Stimulated activated CD4-positive, alpha-beta T cell treated with anti-CD3 and anti-CD28 coated beads, Interleukin-1b, Interleukin-23, amount 100 ng/mL, for 48 hours (primary cell): ENCODE measurements at places on chromosomes 6 and 20.
A peak's percentile ranks its signal among the peaks of the same experiment; 100 is the strongest.

DNA sequence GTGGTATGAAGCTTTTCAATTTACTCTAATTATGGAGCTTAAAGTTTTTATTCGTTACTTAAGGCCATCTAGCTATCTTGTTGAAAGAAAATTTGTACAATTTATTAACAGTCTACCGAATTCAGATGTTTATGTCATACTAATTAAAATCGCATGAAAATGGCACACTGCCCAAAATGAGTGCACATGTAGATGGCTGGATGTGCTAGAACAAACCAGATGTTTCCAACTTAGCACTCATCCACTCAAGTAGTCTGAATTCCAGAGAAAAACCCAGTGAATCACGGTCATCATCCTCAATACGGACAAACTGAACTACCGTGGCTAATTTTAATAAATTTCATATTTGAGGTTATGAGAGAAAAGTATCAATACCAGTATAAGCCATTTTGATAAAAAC is 70.4 kb downstream of the COL12A1 start:
- DNase-seq = no peak

DNA sequence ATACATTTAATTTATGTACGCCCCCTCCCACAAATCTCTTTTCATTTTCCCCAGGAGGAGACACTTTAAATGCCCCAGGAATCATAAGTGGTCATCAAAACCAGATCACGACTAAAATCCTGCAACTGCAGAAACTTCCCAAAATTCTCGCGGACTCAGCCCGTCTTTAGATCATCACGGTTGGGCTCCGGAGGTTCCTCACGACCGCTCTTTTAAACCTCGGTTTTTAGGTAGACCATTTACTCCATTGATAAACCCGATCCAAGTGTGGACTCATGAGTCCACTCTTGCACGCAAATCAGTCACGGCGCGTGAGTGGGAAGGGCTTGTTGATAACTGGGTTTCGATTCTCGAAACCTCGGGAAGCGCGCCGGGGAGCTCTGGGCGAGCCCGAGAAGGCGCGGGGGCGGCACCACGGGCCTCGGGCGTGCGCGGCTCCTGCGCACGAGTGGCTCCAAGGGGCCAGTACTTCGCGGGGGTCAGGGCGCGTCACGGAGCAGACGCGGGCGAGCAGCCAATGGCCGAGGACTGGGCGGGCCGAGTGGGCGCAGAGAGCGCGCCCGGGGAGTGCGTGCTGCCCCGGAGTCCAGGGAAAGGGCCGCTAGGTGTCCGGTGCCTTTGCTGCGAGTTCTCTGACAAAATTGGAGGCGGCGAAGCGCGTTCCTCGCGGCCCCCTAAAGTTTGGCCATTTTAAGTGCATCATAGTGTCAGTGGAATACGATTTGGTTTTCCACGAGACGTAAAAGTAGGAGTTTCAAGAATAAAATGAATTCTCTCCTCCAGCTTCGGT is 635 bp upstream of the TENT5A start:
- peak; percentile 38 for DNase-seq

DNA sequence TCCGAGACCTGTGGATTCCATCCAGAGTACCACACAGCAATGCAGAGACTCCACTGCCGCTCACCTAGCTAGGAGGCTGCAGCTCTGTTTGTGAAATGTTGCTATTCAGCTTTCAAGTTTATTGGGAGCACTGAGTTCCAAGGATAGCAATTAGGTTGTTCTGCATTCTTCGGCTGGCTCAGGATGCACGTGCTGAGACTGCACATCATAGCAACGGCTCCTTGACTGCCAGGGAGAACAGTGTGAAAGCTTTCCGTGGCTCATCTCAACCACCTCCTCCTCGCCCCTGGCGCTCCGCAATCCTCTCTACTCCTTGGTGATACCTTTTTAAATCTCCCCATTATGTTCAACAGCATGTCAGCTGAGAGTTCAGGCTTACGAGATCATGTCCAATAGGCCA is 116.6 kb downstream of the TSHZ2 start:
- no peak for DNase-seq

- no peak for DNase-seq
These were observed 792.0 kb downstream of the MAFB start for GRCh38 chr20:39897058-39897457.

- no peak for DNase-seq
These were observed 36.7 kb downstream of the LAMA2 start for GRCh38 chr6:128919412-128920180.

- DNase-seq = no peak
These were observed 600.4 kb upstream of the JAG1 start for GRCh38 chr20:11274141-11274594.

GRCh38 chr6:44152533-44152932 is 6.1 kb upstream of the CAPN11 start:
- DNase-seq = no peak

DNA sequence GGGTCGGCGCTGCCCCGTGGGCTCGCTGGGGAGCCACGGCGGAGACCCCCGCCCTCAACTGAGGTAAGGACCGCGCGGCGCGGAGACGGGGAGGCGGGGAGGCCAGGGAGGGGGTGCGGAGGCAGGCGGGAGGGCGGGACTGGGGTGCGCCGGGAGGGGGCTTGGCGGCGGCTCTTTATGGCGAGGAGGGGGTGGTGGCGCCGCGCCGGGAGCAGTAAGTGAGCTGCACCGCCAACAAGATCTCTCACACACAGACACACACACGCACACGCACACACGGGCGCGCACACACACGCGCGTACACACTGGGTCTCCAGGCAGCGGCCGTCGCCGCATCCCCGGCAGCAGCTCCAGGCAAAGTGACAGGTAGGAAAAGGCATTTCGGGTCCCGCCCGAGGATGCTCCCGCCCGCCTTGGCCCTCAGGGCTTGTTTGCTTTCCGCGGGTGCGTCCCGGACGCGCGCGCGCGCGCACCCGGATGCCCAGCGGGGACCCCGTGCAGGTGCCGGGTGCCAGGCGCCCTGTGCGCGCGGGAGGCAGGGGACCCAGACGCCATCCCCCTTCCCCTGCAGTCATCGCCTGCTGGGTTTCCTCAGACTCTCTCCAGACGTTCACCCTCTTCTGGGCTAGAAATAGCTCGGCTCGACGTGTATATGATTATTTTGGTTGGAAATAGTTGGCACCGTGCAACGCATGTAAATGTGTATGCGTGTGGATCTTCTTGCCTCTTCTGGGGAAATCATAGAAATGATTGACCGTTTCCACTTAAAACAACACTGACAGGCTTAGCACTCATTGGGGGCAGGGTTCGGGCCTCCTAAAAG is at the start of gene PLCB4:
Gene PLCB4 (plus strand): TSS at position 247 of the 823 bp plus-strand sequence. CDS start 238,728 bp downstream, outside the sequence.
- no peak for DNase-seq

DNA sequence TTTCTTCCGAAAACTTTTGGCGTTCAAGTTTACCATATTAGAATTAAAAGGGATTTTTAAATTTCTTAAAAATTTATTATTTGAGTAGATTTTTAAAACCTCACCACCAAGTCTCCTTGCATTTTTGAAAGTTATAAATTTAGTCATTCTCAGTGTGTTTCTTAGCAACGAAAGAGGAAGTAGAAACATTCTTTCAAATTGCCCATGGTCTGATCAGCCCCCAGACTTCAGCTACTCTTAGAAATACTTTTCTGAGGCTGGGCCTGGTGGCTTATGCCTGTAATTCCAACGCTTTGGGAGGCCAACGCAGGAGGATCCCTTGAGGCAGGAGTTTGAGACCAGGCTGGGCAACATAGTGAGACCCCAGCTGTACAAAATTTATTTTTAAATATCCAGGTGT is 15.1 kb upstream of the RTF2 start:
- DNase-seq = no peak

DNA sequence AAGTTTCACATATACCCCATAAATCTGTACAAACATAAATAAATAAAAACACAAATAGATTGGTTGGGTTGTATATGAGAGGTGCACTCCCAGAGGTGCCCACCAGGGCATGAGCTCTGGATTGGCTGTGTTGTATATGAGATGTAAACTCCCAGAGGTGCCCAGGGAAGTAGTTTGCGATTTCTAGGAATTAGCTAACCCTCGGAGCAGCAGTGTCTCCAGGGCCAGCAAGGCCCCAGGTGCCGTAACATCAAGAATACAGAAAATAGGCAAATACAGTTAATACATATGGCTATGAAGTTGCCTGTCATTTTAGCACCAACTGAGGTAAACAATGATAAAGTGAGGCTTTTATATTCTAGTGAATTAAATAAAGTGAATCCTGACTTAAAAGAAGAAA is 5.4 kb upstream of the GINM1 start:
- peak; percentile 7 for DNase-seq

DNA sequence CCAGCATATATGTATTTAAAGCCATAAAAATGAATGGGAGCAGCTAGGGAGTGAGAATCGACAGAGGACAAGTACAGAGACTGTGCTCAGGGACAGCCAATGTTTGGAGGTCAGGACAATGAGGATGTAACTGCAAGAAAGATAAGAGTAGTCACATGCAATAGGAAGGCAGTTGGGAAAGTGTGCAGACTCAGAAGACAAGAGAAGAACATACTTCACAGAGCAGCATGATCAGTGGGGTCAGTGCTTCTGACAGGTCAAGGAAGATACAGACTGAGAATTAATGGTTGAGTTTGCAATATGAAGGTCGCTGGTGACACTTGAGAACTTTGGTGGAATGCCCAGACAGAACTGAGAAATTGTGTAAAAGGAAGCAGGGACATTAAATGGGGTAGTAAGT is 25.1 kb downstream of the PLAGL1 start:
- no peak for DNase-seq

GRCh38 chr20:419556-420165 is 11.6 kb downstream of the RBCK1 start:
- DNase-seq = no peak

DNA sequence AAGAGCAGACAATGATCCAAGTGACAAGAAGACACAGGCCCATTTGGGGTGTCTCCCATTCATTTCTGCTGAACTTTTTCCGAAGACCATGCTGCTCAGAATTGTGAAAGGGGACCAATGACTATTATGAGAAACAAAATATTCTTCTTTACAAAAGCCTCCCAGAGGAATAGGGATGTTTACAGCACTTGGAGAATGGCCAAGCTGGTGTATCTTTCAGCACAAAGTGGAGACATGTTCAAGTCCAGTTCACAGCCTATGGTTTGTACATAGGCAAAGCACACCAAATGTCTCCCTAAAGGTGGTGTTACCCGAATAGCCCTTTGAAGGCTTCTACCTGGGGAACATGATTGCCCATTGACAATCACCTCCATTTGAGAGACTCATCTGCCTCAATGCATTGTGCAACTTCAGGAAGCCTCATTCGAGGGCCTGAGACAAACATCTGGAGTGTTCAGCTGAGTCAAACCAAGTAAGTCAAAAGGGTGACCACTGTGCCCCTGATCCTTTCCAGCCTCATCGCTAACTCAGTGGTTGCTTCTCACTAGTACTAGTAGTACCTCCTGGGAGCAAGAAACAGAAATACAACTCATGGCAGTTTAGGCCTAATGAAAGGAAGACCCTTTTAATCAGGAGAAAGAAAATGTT is 451.0 kb upstream of the MARCKS start:
- no peak for DNase-seq

- DNase-seq = no peak
These were observed 50.5 kb downstream of the SLC22A23 start for GRCh38 chr6:3406362-3406821.

DNA sequence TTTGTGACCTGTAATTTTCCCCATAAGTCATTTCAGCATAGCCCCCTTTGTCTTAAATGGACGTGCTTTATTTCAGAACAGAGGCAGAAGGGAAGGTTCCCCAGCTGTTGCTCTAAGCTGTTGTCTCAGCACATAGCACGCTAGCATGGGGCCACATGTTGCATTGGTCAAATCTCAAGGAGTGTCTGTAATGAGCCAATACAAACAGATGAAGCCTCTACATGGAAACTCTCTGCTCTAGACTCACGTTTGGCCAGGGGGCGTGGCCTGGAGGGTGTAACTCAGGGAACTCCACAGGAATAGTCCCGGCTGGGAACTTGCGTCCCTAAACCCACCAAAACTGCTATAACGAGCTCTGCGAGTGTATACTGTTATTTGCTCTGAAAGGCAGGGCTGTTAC is 35.2 kb upstream of the SLC22A2 start:
- DNase-seq = no peak

- DNase-seq = no peak
These were observed 8.8 kb downstream of the WFDC3 start for GRCh38 chr20:45782890-45783289.

GRCh38 chr6:156741287-156742073 is 35.7 kb upstream of the ARID1B start:
- DNase-seq = no peak

- DNase-seq = no peak
These were observed 16.3 kb upstream of the OR2B6 start for GRCh38 chr6:27940766-27941165.

- no peak for DNase-seq
These were observed 50.8 kb upstream of the BEND6 start for GRCh38 chr6:56904068-56904467.

DNA sequence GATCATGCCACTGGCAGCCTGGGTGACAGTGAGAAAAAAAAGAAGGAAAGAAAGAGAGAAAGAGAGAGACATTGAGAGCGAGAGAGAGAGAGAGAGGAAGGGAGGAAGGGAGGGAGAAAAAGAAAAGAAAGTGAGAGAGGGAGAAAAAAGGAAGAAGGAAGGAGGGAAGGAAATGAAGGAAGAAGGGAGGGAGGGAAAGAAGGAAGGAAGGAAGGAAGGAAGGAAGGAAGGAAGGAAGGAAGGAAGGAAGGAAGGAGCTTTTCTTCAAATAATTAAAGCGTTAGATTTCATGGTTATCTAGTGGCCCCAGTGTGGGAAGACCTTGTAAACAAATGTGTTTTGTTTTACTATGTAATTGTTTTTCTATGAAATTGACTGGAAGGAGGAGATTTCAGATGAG is 170.8 kb downstream of the SYNDIG1 start:
- DNase-seq = no peak
